WTC11 (cell line): ENCODE measurements at places on chromosomes 4 and X.

- H3K27me3 ChIP-seq: no peaks in the 10 kb centered on the region
- H3K27ac ChIP-seq: no peak overlapping the region
- no peak for DNase-seq
- no peaks in the 10 kb centered on the region; the same call in 1 of the 2 replicates for H3K36me3 ChIP-seq
- H3K4me1 ChIP-seq: peaks cover 22% of the 10 kb centered on the region
These were observed 144.6 kb upstream of the KIT start for GRCh38 chr4:54513204-54513603.

DNA sequence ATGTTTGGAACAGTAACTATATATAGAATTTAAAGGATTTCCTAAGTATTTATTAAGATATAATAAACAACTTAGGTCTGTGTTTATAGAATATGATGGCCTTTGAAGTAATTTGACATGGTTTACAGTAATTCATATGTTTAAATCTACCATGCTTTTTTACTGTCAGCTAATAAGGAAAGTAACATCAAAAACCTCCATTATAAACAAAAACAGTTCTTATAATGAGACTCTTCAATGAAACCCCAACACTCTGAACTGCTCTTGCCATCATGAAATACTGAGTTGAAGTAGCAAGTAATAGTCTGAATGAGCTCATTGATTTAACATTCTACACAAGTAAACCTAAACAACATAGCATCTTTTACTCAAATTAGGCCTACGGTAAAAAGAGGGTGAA, 1236.5 kb downstream of the FSTL5 start:
- no peak overlapping the region for H3K4me3 ChIP-seq
- no peak overlapping the region for H3K27ac ChIP-seq
- DNase-seq: no peak
- H3K4me1 ChIP-seq: no peaks in the 10 kb centered on the region

DNA sequence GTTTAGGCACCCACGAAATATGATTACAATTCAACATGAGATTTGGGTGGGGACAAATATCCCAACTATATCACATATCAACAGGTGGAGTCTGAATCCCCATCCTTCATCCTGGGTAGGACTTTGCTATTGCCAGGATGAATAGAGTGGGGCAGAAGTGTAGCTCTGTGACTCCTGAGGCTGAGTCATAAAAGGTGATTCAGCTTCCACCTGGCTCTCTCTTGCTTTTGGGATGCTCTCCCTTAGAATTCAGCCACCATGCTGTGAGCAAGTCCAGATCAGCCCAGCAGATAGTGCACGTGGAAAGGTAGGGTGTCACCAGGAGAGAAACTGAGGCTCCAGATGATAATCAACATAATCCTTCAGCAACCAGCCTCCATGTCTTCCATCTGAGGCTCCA, 193.8 kb upstream of the BCOR start:
- H3K27ac ChIP-seq: no peak overlapping the region
- no peaks in the 10 kb centered on the region for H3K4me1 ChIP-seq
- no peaks in the 10 kb centered on the region for H3K36me3 ChIP-seq
- no peak overlapping the region for H3K4me3 ChIP-seq

GRCh38 chr4:82036181-82036580, 337.6 kb downstream of the HNRNPD start:
- no peak overlapping the region for H3K27ac ChIP-seq
- H3K27me3 ChIP-seq: peaks cover 2% of the 10 kb centered on the region
- no peaks in the 10 kb centered on the region for H3K36me3 ChIP-seq
- H3K4me1 ChIP-seq: peaks cover 25% of the 10 kb centered on the region
- no peak overlapping the region for H3K4me3 ChIP-seq

DNA sequence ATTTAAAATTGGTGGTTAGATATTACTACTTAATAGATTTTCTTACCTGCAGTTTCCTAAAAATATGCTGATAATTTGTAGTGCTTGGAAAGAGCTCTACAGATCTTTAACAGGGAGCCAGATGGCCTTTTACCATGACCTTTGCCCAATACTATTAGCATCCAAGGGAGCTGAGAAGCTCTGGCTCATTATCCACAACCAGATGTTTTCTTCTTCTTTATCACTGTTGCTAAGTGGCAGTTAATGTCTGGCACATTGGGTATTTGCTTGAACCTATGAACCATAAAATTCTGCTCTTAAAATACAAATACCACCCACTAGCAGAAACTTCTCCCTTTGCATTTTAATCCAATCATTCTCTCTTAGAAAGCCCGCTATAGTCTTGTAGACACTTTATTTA, 1480.3 kb downstream of the C4orf33 start:
- no peak overlapping the region for H3K4me3 ChIP-seq
- DNase-seq: no peak
- no peaks in the 10 kb centered on the region for H3K27me3 ChIP-seq

- H3K27me3 ChIP-seq: peaks cover 36% of the 10 kb centered on the region
- peaks cover 15% of the 10 kb centered on the region for H3K4me1 ChIP-seq
- no peak overlapping the region for H3K27ac ChIP-seq
- no peak for DNase-seq
These were observed 7.5 kb upstream of the HAUS7 start for GRCh38 chrX:153477901-153478300.

- H3K4me3 ChIP-seq: no peak overlapping the region
- no peak for DNase-seq
- H3K27me3 ChIP-seq: no peaks in the 10 kb centered on the region
- 0 out of 2 replicates have a peak, but pooled peaks cover 8% of the 10 kb centered on the region for H3K36me3 ChIP-seq
These were observed 315.9 kb downstream of the MAPK10 start for GRCh38 chr4:86043755-86044592.

DNA sequence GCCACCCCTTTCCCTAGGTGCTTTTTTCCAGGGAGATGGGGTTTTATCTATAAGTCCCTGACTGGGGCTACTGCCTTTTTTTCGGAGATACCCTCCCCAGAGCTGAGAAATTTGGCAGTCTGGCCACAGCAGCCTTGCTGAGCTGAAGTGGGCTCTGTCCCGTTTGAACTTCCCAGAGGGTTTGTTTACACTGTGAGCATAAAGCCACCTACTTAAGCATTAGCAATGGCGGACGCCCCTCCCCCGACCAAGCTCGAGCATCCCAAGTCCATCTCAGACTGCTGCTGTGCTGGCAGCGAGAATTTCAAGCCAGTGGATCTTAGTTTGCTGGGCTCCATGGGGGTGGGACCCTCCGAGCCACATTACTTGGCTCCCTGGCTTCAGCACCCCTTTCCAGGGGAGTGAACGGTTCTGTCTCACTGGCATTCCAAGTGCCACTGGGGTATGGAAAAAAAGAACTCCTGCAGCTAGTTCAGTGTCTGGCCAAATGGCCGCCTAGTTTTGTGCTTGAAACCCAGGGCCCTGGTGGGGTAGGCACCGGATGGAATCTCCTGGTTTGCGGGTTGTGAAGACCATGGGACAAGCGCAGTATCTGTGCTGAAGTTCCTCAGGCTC, 456.4 kb upstream of the HTR2C start:
- no peak overlapping the region for H3K27ac ChIP-seq
- H3K27me3 ChIP-seq: no peaks in the 10 kb centered on the region; the same call in 1 of the 2 replicates
- peak; percentile 19 for DNase-seq
- no peaks in the 10 kb centered on the region for H3K36me3 ChIP-seq
- H3K4me3 ChIP-seq: no peak overlapping the region

GRCh38 chr4:150329373-150329772, 251.1 kb downstream of the DCLK2 start:
- H3K27me3 ChIP-seq: no peaks in the 10 kb centered on the region
- H3K36me3 ChIP-seq: no peaks in the 10 kb centered on the region
- no peak overlapping the region for H3K4me3 ChIP-seq
- H3K27ac ChIP-seq: no peak overlapping the region
- DNase-seq: no peak

GRCh38 chr4:7539659-7540058, 104.9 kb upstream of the PSAPL1 start:
- peak; percentile 73 for DNase-seq
- no peaks in the 10 kb centered on the region for H3K27me3 ChIP-seq
- no peak overlapping the region for H3K4me3 ChIP-seq
- H3K27ac ChIP-seq: no peak overlapping the region
- no peaks in the 10 kb centered on the region for H3K4me1 ChIP-seq

DNA sequence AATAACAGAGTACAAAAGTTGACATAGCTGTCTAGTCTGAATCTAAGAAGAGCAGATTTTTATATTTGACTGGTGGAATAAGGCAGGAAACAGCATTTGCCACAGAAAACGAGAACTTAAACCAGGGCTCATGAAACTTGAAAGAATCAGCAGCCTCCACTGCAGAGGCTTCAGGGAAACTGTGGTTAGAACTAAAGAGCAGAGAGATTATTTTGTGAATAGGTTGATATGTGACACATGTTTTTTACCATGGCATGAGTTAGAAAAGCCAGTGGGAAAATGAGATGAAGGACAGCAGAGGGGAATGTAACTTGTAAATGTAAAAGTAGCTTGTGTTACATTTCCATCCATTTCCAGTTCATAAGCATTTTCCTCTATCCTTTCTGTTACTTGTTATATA, 63.7 kb upstream of the CAMK2D start:
- no peak overlapping the region for H3K4me3 ChIP-seq
- no peak overlapping the region for H3K27ac ChIP-seq
- DNase-seq: no peak
- H3K4me1 ChIP-seq: peaks cover 2% of the 10 kb centered on the region

DNA sequence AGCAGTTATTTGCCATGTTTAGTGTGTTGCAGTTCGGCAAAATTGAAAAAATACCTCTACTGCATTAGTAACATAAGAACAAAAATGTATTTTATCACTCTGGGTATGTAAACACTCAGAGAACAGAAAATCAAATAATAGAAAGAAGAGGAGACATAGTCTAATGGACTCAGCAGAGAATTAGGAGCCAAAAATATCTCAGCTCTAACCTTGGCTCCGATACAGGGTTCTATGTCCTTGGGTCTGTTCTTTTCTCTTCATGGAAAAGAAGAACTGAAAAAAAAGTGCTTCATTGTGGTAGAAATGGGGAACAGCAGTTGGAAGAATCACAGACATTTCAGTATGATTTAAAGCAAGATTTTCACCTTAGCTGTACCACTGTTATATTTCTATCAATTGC, 240.5 kb upstream of the CXXC4 start:
- no peak overlapping the region for H3K4me3 ChIP-seq
- DNase-seq: no peak
- H3K27me3 ChIP-seq: no peaks in the 10 kb centered on the region

- H3K4me1 ChIP-seq: no peaks in the 10 kb centered on the region
- H3K4me3 ChIP-seq: no peak overlapping the region
- H3K36me3 ChIP-seq: peaks cover 18% of the 10 kb centered on the region
- no peak for DNase-seq
These were observed 95.6 kb downstream of the GATB start for GRCh38 chr4:151665022-151665784.

GRCh38 chrX:137882960-137883359, 317.0 kb downstream of the ZIC3 start:
- no peaks in the 10 kb centered on the region for H3K27me3 ChIP-seq
- no peak for DNase-seq
- H3K27ac ChIP-seq: no peak overlapping the region
- no peak overlapping the region for H3K4me3 ChIP-seq
- H3K4me1 ChIP-seq: peaks cover 36% of the 10 kb centered on the region

- H3K27ac ChIP-seq: no peak overlapping the region
- H3K4me1 ChIP-seq: peaks cover 18% of the 10 kb centered on the region
- peak; percentile 39 for DNase-seq
- H3K36me3 ChIP-seq: peaks cover 49% of the 10 kb centered on the region
- no peak overlapping the region for H3K4me3 ChIP-seq
These were observed 7.8 kb downstream of the ARAF start for GRCh38 chrX:47568656-47569295.

DNA sequence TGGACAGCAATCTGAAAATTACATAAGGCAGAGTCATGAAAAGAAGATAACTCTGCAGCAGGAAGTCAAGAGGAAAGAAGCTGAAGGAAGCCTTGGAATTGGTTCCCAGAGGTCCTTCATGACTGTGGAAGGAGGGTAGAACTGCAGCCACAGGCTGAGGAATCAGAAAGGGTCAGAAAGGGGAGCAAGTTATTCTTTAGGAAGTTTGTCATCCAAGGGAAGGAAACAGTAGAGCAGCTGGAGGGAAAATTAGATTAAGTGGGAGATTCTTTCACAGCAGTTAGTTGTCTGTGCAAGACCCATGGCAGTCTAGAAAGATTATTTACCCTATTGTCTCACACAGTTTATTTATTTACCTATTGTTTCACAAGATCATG, 9.3 kb upstream of the ADH1C start:
- no peak for DNase-seq
- peaks cover 6% of the 10 kb centered on the region for H3K4me1 ChIP-seq
- H3K4me3 ChIP-seq: no peak overlapping the region
- no peaks in the 10 kb centered on the region for H3K27me3 ChIP-seq
- H3K27ac ChIP-seq: no peak overlapping the region

- H3K4me3 ChIP-seq: no peak overlapping the region
- H3K36me3 ChIP-seq: no peaks in the 10 kb centered on the region
- H3K27ac ChIP-seq: no peak overlapping the region
- DNase-seq: no peak
- H3K4me1 ChIP-seq: peaks cover 16% of the 10 kb centered on the region
These were observed 49.0 kb downstream of the CD99L2 start for GRCh38 chrX:150849486-150849885.
